ENCODE measurements at places on chromosomes 1 and 21.
A peak's percentile ranks its signal among the peaks of the same experiment; 100 is the strongest.

GRCh38 chr1:168414914-168415313 is 128.9 kb downstream of the XCL2 start:
- DNase-seq: no peak

- no peak for DNase-seq
These were observed 99.6 kb upstream of the FBXO28 start for GRCh38 chr1:224014330-224014649.

DNA sequence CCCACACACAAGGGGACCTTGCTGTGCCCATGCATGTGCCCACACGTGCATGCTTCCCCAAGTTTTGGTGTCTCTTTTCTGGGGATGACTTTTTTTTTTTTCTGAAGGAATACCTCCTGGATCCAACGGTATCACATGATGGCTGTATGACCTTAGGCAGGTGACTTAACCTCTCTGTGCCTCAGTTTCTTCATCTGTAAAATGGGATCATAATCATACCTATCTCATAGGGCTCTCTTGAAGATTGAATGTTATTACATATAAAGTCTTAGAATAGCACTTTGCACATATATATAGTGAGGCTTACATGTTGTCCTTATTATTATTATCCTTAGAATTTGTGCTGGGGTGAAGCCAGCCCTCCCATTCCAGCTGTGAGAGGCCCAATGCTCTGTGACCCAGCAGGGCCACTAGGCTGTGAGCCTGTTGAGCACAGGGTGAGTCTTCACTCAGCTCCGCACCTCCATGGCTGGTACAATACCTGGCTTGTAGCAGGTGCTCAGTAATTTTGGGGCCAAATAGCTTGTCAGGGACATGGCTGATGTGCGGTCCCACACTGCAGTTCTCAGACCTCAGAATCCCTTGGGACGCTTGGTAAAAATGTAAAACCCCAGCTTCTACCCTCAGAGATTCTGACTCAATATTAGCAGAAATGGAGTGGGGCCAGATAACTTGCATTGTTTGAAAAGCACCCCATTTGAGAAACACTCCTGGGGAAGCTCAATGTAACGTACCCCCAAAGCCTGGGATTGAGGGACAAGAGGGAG is 20.6 kb downstream of the STUM start:
- DNase-seq: no peak

DNA sequence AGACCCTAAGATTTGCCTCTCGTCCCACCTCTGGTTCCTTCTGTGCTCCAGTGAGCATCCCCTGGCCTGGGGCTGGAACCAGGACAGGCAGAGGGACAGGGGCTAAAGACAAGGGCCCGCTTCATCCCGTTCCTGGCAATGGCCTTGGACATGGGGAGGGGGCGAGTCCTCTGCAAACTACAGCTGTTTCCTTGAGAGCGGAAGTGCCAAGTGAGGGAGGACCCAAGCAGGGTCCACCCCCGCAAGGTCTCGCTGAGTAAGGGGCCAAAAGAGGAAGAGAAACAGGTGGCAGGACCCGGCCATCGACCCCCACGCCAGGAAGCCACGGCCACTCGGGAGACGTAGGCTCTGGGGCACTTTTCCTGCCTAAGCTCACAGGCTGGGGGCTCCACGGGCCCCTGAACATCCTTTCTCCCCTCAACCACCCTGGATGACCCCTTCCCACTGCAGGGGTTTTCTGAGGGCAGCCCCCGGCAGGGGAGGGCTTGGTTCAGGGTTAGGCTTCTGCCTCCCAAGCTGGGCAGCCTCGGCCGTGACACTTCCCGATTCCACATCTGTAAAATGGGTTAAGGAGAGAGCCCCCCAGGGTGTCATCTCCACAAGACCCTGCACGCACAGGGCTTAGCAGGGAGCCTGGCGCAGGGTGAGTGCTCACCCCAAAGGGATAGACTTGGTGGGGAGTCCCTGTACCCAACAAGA is 17.9 kb upstream of the PLEKHG5 start:
- DNase-seq: no peak

DNA sequence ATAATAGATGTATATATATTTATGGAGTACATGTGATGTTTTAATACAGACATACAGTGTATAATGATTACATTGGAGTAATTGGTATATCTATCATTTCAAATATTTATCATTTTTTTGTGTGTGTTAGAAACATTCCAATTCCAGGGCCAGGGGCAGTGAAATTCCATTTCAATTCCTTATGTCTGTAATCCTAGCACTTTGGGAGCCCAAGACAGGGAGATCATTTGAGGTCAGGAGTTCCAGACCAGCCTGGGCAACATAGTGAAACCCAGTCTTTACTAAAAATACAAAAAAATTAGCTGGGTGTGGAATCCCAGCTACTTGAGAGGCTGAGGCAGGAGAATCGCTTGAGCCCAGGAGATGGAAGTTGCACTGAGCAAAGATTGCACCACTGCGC is 30.4 kb upstream of the PDC start:
- no peak for DNase-seq

GRCh38 chr1:33502726-33503125 is 30.3 kb downstream of the ZSCAN20 start:
- DNase-seq: no peak

GRCh38 chr1:248306103-248306502 is 2.9 kb upstream of the OR2T12 start:
- no peak for DNase-seq

- DNase-seq: no peak
These were observed 3.7 kb downstream of the OLFM3 start for GRCh38 chr1:101992821-101993575.

DNA sequence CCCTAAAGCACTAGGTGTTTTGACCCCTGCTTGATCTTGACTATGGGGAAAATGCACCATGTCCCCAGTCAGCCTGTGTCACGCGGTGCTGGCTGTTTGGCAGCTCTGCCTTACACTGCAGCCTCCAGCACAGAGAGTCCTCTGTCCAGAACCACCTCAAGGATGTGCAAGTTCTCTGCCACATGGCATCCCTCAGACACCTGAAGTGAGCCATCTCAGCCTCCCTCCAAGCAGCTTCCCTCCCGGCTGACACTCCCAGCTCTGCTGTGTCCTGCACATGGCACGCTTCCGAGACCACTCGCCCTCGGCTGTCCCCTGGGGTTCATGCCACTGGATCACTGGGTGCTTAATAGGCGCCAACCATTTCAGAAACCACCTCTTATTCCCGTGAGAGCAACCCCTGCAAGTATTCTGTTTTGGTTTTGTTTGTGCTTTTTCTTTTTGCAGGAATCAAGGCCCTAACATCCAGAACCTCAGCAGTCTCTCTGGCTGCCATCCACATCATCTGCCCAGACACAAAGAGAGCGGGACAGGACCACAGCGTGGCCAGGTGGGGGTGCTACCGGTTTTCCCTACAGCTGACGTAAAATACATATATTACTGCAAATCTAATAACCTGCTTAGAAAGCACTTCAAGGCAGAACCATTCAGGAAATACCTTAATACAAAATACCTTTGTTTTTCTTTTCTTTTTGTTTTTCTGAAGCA is 45.7 kb downstream of the CAPZB start:
- no peak for DNase-seq

DNA sequence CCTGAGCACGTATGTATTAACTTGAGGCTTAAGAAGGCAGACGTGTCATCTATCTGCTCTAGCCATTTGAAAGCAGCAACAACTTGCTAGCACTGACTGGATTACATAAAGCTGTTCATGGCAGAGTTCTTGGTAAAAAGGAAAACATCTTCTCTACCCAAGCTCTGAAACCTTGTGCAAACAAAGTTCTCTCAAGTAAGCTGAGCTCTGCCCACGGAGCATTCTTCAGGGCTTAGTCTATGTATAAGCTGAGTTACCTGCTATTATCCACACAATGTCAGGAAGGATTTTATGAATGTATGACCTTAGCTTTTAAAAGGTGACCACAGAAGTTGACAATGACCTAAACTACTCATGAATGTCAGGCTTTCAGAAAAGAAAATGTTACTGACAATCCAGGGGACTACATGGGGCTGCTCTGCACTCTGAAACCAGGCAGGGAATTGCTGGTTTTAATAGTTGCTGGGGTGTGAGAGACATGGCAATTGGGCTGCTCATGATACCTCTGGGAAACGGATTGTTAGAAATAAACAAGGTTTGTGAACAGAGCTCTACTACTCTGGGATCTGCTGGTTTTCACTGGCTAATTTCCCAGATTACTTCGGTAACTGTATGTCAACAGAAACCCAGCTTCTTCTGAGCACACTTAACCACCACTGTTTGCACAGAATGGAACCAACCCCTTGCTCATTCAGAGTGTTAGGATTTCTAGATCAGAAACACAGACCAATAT is 29.6 kb upstream of the CCN1 start:
- no peak for DNase-seq

- DNase-seq: no peak
These were observed 67.6 kb downstream of the MTR start for GRCh38 chr1:236862615-236863211.

DNA sequence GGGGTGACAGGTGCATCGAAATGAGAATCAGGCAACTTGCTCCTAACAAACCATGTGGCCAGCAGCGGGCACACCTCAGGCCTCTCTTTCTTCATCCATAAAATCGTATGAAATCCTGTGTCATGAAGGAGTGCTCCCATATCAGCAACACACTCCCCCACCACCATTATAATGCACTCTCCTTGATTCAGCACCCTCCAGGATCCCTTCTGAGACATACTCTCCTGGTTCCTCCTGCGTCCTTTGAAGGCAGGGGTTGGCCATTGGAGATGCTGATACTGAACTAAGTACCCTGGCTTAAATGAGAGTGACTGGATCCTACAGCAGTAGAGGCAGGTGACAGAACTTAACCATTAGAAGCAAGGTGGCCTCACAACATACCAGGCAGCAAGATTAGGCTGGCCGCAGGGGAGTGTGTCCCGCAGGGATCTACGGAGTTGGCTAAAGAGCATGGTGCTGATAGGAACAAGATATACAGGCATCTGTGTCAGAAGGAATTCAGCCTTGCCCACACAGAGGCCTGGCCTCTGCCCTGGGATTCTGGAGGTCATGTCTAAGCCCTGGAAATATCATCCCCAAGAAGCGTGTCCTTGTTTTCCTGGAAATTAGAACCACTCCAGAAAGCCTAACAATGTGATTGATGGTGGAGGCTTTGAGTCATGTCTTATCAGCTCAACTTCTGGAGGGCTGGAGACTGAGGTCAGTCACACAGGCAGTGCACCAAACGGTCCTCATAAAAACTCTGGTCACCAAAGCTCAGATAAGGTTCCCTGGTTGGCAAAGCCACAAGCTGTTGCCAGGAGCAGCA is 16.8 kb downstream of the S100A7A start:
- DNase-seq: no peak

- no peak for DNase-seq
These were observed 42.6 kb downstream of the AHDC1 start for GRCh38 chr1:27561124-27561899.

GRCh38 chr1:18569251-18569650 is 61.4 kb upstream of the PAX7 start:
- no peak for DNase-seq

GRCh38 chr1:205319081-205320018 is 2.2 kb downstream of the NUAK2 start:
- DNase-seq: peak; percentile 96

DNA sequence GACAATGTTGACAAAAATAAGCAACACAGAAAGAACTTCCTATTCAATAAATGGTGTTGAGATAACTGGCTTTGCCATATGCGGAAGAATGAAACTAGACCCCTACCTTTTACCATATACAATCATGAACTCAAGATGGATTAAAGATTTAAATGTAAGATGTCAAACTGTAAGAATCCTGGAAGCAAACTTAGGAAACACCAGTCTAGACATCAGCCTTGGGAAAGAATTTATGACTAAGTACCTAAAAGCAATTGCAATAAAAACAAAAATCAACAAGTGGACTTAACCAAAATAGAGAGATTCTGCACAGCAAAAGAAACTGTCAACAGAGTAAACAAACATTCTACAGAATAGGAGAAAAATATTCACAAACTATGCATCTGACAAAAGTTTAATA is 16.1 kb upstream of the CLDN8 start:
- no peak for DNase-seq

DNA sequence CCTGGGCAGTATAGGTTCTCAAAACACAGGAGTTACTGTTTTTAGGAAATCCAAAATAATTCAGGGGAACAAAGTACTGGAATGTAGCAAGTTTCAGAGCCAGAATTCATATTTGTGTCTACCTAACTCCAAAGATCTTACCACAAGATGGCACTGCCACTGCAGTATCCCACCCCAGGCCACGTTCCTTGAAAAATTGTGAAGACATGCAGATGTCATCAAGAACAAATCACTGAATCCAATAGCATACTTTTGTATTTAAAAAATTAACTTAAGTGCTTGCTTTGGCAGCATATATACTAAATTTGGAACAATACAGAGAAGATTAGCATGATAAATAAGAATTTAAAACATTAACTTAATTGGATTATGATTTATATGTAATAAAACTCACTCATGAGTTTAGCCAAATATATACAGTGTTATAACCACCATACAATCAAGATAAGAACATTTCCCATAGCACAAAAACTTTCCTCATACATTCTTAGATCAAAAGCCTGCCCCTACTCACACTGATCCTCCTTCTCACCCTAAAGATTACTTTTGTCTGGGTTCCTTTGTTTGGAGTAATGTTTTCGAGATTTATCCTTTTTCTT is 209.9 kb downstream of the FAF1 start:
- no peak for DNase-seq

GRCh38 chr1:34987018-34987417 is 1.9 kb upstream of the TMEM35B start:
- DNase-seq: no peak

DNA sequence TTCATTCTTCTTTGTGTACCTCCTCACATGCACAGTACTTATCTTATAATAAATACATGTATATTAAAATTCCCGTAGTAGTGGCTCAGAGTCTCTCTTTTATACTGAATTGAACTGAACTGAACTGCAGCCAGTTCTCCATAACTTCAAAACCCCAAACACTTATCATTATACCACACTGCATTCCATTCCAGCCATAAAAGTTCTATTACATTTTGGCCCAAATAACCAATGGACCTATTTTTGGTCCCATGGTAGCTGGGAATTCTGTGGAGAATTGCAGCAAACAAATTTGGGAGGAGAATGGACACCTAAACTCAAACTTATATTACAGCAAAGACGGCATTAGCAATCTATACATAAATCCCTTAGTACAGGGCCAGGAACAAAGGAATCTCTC is 86.6 kb upstream of the C1orf87 start:
- no peak for DNase-seq

DNA sequence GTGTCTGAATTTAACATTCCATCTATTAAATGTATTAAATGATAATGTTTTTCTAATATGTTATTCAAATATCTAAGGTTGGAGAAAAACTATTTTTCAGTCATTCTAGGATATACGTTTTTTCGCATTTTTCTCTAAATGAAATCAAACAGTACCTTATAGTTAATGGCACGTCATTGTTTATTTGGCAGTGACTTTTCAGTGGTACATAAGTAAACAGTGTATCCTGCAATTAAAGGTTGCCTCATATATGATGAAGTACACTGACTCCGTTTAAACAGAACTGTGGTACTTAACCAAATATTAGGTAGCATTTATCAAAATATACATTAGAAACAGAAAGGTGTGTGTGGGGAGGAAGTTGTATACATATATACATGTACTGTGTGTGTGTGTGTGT is 79.2 kb downstream of the EPS15 start:
- DNase-seq: no peak
